ENCODE measurements at places on chromosomes 16 and 17.

DNA sequence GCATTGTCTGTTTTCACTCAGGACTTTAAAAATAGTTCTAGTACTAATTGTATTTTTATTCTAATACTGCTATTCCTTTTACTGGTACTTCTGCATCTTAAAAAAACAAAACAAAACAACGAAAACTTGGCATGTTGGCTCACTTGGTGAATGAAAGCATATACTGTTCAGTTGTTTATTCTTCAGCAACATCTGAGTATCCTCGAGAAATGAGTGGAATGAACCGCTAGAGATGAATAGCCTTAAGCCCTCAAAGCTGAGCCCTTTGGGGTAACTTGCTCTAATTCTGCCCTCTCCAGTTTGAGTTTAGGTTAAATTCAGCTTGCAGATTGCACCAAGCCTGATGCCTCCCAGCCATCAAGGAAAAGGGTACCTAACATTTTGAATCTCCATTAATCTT, 126.5 kb downstream of the WWOX start:
- DNase-seq: no peak

DNA sequence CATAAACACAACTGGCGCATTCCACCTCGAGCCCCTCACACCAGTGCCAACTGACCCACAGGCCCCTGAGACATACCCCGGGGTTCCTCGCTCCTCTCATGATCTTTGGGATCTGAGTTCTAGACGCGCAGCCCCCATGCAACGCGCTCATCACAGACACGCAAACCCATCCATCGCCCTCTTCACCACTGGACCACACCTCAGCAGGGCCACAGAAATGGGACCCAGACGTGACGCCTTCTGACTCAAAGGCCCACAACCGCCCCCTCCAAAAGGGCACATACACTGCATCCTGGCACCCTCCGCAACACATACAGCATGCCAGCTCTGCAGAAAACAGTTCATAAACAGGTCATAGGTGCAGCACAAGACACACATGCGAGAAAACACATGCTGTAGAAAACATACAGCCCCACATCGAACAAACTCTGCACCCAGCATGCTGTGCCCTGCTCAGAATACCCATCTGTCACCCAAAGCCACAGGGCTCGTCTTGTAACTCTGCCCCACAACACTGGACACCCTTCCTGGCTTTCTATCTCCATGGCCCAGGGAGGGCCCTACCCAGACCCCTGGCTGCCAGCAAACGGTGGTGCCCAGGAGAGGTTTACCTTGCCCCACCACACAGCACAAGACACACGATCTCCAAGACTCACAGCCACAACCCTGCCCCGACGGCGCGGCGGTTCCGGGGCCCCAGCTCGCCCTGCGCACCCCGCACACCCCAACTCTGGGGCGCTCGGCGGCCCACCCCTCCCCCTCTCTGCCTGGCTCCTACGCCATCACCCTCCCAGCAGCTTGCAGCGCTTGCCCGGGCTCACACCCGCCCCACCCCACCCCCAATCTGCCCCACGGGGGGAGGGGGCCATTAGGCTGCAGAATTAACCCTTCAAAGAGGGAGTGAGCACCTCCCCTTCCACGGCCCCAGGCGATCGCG, 887 bp downstream of the ZBTB4 start:
- DNase-seq: peak; percentile 54

GRCh38 chr16:50548909-50549560, 839 bp downstream of the NKD1 start:
- DNase-seq: no peak

DNA sequence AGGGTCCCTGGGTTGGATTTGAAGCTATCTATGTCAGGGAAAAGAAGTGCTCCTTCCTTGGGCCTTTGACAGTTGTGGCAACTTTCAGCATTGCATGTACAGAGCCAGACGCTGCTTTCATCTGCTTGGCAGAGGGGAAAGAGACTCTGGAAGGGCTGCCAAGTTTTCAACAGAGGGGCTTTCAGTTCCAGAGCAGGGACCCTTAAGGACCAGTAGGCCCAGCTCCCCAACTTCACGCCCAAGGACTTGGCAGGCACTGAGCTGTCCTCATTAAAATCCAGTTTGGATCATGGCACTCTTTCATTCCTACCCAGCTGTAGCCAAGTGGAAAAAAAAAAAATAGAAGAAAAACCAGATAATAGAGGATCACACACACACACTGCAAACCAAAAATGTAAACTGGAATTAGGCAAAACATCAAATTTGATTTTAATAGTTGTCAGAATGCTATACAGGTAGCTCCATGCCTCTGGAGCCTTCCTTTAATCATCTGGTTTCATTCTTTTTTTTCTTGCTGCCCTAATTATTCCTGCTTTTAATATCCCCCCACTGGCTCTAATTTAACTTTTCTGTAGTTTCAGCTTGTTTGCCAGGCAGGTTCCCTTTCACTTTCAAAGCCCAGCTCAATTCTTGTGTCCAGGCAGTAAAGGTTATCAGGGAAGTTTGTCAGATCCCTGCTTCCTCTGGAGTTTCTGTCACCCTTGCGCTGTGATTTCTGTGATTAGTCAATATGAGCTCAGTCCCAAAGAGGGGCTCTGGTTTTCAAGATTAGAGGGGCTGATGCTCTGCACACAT, 702.6 kb upstream of the CDH8 start:
- no peak for DNase-seq

- no peak for DNase-seq
Observed at GRCh38 chr16:15705064-15705565, 55.1 kb downstream of the NDE1 start.

GRCh38 chr16:8730335-8730915, 56.0 kb downstream of the ABAT start:
- DNase-seq: no peak

GRCh38 chr17:61323909-61324868, 75.5 kb upstream of the TBX2 start:
- DNase-seq: no peak

DNA sequence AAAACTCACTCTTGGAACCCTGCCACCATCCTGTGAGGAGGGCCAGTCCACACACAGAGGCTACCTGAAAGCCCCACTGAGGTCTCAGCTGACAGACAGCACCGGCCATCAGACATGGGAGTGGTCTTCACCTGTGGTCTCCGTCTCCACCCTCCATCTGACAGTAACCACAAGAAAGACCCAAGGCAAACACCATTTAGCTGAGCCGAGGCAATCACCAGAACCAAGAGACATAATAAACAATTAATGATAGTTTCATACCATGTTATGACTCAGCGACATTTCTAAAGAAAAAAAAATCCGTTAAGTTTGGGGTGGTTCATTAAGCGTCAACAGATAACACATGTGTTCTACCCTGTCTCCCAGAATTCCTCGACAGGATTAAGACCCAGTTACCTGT, 6.1 kb upstream of the EVPLL start:
- no peak for DNase-seq

DNA sequence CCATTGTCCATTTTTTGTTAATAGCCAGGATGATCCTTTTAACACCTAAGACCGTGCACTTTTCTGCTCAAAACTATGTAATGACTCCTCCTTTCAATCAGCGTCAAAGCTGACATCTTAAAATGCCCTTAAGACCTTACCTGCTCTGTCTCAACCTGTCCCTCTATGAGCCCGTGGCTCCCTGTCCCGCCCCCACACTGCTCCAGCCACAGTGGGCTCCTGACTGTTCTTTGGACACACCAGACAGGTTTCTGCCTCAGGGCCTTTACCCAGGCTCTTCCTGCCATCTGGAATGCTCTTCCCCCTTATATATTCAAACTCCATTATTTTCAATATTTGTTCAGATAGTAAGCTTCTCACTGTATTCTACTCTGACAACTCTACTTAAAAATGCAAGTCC, 14.1 kb downstream of the CDRT15 start:
- DNase-seq: no peak

- DNase-seq: no peak
Observed at GRCh38 chr16:48596326-48596725, 13.7 kb downstream of the N4BP1 start.

GRCh38 chr16:67464565-67464964, 16.4 kb downstream of the ATP6V0D1 start:
- no peak for DNase-seq

- no peak for DNase-seq
Observed at GRCh38 chr17:58235821-58236220, 2.6 kb upstream of the LPO start.

- no peak for DNase-seq
Observed at GRCh38 chr17:43975898-43976297, 22.2 kb upstream of the PYY start.

GRCh38 chr16:11759997-11760396, 17.3 kb upstream of the TXNDC11 start:
- no peak for DNase-seq
